ENCODE measurements at places on chromosomes 7 and 10.

DNA sequence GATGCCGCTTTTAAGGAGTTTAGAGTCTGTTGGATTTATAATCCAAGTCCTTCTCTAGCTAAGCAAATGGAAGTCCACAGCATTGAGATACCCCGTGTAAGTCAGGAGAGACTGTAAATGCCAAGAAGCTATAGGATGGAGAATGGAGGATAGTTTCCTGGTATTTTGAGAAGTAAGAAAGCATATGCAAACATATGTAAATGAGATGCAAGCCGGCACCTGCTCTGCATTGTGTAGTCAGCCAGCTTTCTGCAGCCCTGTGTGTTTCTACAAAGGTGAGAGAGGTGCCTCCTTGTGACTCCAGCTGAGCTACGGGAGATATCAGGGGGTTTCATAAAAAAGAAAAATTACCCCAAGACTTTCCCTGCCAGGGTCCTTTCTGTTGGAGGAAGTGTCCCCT is 176.3 kb downstream of the RPS24 start:
- no peak for DNase-seq

GRCh38 chr10:63206997-63207811 is 74.1 kb downstream of the NRBF2 start:
- peak; percentile 90 for DNase-seq

- no peak for DNase-seq
These were observed 76.0 kb upstream of the RELN start for GRCh38 chr7:104065491-104065890.

DNA sequence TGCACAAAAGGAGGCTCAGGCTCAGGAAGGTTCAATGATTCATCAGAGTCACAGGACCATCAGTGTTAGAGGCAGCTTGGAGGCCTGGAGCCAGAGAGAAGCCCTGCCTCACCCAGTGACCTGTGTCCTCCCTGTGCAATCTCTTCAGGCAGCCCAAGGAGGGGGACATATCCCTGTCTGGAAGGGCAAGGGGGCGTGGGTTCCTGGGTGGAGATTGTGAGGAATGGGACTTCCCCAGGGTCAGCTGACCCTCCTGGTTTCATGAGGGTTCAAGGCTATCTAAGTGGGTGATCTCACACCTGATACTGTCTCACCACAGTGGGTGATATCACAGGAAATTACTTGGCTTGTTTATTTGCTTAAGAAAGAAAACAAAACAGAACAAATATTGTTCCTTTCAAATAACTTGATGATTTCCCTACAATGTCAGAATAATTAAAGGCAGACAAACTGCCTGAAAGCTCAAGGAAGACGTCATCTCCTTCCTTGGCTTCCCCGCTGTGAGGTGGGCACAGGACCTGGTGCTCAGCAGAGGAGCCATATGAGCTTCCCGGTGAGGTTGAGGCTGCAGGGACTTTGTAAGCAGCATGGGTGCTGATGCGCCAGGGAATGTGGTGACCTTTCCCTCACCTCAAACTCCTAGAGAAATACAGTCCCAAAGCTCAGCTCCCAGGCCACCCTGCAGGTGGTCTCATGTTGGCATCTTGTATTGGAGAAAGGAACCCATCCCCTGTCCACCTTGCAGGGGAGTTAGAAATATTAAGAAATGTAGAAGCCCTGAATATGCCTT is 763.2 kb downstream of the GRID1 start:
- DNase-seq, result no peak

DNA sequence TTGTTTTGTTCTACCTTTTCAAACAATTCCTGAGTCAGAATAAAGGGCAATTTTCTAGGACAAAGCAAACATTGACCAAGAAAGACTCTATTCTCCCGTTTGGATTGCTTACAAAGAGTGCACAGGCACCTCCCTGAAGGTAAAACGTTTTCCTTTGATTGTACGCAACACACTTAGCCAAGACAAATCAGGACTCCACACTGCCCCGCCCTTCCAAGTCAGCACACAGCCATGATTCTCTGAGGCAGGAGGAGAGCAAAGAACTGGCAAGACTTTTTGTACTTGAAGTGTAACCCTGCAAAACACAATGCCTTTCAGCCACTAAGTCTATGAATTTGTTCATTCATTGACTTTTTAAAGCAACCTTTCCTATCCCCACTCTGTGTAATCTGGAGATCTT is 85.0 kb upstream of the FAM180A start:
- no peak for DNase-seq

DNA sequence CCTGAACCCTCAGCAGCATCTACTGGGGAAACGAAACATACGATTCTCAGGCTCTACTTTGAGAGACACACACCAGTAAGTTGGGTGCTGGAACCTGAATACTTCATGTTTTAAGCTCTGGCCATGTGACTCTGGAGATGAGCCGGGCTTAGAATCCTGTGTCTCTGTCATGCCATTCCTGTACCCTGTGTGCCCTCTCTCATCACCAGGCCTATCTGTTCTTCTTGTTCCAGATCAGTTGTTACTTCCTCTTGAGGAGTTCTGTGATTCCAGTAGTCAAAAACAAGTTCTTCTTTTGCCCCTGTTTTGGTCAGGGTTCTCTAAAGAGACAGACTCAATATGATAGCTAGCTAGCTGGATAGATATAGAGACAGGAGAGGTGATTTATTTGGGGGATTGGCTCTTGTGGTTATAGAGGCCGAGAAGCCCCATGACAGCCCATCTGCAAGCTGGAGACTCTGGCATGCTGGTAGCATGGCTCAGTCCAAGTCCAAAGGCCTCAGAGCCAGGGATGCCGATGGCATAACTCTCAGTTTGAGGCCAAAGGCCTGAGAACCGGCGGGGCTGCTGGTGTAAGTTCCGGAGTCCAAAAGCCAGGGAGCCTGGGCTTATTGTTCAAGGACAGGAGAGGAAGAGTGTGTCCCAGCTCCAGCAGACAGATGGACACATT is 54.3 kb downstream of the CHN2 start:
- no peak for DNase-seq

DNA sequence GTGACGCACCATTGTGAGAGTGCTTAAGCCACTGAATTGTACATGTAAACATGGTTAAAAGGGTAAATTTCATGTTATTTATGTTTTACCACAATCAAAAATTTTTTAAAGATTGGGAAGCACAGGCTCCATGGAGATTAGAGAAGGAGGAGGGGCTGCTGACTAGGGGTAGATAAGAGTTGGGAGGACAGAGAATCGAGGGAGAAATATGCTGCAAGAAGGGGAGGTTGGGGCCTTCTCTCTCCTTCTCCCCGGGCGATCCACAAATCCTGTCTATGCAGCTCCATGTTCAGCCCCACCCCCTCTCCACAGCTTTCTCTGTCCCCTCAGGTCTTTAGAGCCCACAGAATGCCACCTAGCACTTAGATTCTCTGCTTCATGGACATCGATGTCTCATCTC is 12.1 kb downstream of the ZNF467 start:
- no peak for DNase-seq
